ENCODE measurements at places on chromosomes 5 and 9.

DNA sequence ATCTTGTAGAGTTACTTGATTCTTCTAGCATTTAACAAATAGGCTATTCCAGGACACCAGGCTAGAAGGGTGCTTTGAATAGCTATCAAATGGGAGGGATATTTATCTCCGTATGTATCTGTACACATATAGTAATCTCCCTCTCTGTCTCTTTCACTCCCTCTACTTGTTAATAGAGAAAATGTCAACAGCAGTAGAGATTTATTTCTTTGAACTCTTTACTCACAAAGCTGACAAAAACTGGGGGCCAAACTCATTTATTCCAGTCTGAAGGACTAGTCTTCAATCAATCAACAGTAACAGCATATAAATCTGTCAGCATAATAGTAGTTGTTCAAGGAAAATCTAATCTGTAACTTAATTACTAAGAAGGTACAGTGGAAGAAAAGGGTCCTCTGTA is 78.2 kb upstream of the FER start:
- DNase-seq: no peak

GRCh38 chr5:14040542-14040941 is 96.1 kb upstream of the DNAH5 start:
- DNase-seq: peak; percentile 36

DNA sequence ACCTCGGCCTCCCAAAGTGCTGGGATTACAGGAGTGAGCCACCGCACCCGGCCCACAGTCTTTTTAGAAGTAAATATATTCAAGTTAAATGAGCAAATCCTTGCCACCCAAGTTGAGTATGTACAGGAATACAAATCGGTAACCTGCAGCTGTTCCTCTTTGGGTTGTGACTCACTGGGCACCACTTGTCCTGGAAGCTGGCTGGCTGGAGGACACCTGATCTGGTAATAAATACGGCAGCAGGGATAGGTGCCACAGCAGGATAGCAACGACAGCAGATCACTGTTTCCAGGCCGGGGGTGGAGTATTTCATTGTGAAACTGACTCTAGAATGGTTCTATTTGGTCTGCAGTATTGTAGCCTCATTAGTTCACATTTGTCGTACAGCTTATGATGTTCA is 35.7 kb upstream of the SLC36A2 start:
- no peak for DNase-seq

DNA sequence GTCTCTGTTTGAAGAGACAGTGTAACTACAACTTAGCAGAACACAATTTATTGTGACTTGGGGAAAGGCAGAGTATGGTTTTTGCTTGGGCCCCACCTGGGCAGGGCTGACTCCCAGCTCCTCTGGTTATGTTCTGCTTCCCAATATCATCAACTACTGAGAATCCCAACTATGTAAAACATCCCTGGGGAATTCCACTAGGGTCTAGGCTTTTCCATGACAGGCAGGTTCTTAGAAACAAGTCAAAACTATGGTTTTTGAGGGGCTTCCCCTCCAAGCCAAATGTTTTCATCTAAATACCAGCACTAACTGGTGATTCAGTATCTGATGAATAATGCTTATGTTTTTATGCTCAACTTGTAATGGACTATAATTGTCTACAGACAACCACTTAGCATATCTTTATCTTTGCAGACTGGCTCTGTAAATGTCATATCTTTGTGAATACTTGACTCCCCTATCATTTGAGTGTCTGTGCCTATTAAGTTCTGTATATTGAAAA is 409.5 kb downstream of the PDE4D start:
- DNase-seq: peak; percentile 55

DNA sequence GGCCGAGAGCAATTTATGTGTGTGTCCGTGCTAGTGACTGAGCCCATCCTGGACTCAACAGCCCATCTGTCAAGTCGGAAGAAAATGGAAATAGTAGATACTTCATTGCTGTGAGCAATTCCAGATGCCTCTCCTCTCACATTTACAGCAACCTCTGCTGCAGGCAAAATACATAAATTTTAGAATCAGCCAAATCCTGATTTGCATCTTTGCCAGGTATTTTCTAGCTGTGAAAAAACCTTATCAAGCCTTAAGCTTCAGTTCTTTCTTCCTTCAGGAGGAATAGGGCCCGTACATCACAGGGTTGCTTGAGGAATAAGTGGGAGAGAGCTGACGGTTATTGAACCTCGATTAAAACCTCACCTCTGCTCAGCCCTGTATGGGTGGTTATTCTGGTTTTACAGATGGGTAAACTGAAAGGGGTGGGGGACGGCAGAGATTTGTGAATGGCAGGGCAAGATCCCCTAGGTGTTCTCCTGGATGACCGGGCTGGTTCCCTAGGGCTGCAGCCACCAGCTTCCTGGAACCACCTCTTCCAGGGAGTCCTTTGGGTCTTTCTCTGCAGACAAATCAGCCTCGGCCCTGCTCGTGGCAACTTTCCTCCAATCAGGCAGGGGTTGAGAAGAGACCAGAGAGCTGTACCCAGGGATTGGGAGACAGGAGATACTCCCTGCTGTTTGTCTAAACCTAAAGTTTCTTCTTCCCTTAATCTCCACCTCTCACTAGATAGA is 5.3 kb upstream of the MSX2 start:
- DNase-seq: peak; percentile 10

- no peak for DNase-seq
Observed at GRCh38 chr9:134403292-134403681, 77.0 kb downstream of the RXRA start.

DNA sequence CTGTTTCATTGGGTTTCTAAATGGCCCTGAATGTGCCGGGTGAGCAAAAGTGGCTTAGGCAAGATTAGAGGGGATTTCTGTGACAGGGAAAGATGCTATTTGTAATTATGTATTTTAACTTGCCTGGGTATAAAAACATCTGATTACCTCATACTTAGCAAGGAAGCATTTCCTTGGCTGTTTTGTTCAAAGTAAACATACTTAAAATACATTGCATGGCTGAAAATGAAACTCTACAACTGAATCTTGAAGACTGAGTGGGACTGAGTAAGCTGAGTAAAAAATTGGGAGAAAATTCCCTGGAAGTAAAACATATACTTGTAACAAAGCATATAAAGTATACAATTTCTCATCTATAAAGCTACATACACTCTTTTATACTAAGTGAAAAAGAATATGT is 197.5 kb downstream of the IRX1 start:
- no peak for DNase-seq

DNA sequence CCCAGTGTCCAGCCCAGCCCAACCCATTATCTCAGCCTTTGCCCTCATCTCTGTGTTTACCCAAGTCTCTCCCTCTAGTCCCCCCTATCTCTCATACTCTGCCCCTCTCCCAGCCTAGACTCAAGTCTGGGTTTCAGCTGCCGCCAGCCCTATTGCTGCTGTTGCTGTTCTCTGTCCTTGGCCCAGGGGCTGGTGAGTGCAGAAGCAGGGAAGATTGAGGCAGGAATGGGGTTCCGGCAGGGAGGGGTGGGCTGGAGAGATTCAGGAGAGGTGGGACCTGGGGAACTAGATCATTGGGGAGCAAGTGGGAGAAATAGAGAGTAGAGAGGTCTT is 702 bp downstream of the TMEM8B start:
- no peak for DNase-seq
